ENCODE measurements at places on chromosomes 2 and 18. TPM values are rescaled to one million over a fixed set of nuclear protein-coding genes. Genes with fewer than 3 reads are reported as not detected.
A peak's percentile ranks its signal among the peaks of the same experiment; 100 is the strongest.

DNA sequence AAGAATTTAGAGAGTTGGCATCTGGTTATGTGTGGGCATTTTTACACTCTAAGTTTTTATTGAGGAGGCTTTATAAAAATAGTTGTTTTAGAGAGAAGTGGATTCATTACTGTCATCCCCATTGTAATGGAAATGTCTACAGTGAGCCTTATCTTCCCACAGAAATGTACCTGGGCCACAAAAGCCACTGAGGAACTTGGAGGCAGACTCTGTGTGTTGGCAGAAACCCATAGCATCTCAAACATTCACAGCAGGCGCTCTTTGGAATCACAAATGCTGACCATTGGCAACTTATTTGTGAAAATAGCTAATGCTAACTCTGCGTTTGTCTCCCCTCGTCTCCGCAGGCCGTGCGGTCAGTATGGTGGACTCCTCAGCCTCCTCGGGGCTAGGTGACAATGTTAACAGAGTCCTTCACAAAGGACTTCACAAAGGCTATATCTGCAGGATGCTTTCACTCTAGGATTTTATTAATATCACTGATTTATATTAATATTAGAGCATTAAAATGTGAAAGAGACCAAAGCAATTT is 689.1 kb upstream of the POU3F3 start:
- DNase-seq = no peak

DNA sequence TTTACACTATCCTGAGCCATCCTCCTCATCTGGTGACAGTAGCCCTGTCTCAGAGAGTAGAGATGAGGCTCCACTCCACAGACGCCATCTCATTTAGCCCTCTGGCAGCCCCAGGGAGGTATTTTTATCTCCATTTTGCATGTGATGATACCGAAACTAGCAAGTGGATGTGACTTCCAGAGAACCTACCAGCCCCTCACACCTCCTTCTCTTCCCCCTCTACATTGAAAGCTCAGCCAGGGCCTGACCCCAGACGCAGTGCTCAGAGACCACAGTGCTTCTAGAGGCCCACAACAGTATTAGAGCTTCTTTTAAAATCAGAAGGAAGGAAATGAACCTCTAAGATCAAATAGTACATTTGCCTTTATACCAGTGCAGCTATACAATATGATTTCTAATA is 8.3 kb downstream of the GYPC start:
- DNase-seq = no peak

DNA sequence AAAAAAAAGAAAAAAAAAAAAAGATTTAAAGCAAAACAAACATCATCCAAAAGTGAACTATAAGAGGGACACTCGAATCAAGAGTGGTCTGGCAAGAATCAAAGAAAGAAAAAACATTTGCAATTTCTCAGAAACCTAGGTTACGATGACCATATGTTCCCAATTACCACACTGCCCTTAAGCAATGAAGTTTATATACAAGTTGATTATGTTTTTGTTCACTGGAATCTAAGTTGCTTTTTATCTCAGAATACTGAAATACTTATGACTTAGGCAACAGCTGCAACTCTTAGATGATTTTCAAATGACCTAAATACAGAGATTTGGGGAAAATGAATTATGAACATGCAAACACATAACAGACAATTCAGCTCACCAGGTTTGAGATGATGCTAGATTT is 597.1 kb upstream of the CHAC2 start:
- peak; percentile 3 for DNase-seq

GRCh38 chr2:128279009-128279408 is 39.7 kb downstream of the HS6ST1 start:
- no peak for DNase-seq

DNA sequence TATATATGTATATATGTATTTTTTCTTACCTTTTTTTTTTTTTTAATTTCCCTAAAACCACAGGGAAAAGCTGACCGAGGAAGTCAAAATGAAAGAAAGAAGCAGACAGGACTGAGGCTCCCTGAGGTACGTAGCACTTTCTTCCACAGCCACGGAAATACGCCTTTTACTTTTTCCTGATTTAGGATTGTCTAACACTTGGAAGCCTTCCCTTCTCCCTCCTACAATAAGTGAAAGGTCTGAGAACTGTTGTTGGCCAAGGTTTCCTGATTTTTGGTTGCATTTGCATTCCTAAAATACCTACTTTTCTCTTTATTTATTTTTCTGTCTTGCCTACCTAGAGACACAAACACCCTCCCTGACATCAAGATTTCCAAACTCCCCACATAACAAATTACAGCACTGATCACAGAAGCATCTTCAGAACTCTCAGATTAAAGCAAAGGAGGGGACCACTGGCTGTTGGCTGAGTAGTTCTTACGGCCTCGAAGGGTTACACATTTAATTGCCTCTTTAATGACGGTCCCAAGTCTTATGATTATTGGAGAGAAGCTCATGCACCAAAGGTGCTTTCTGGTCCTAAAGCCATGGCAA is 778.5 kb upstream of the FANCL start:
- no peak for DNase-seq

GRCh38 chr2:68169308-68169707 is 11.6 kb downstream of the PNO1 start:
- no peak for DNase-seq

DNA sequence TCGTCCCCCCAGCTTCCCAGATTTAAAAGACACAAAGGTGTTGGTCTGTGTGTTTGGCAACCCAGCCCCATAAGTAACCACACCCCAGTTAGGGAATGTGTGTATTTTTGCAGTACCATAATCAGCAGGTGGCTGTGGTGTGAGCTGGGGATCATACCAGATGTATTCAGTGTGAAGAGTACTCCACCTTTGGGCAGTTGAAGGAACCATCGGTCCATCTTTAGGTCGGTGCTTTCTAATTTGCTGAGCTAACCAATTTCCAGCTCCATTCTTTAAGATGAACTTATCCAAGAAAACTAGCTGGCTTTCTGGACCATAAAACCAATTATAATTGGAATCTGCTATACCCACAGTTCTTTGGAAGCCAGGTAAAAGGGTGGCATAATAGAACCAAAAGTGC is 3.2 kb downstream of the DSEL start:
- no peak for DNase-seq

- DNase-seq = no peak
Measured at GRCh38 chr2:195659114-195659513, 2.1 kb downstream of the SLC39A10 start.

DNA sequence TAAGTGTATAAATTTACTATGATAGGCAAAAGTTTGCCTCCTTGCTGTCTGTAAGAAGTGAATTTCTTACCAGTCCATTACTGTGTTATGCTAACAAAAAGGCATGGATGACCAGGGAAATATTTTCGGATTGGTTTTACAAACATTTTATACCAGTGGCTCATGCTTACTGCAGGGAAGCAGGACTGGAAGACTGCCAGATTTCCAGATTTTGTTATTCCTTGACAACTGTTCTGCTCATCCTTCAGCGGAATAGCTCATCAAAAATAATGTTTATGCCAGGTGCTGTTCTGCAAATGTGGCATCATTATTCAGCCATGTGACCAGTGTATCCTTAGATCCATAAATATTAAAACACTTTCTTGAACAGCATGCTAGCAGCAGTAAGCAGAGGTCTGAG is 40.4 kb upstream of the NETO1 start:
- DNase-seq = no peak

DNA sequence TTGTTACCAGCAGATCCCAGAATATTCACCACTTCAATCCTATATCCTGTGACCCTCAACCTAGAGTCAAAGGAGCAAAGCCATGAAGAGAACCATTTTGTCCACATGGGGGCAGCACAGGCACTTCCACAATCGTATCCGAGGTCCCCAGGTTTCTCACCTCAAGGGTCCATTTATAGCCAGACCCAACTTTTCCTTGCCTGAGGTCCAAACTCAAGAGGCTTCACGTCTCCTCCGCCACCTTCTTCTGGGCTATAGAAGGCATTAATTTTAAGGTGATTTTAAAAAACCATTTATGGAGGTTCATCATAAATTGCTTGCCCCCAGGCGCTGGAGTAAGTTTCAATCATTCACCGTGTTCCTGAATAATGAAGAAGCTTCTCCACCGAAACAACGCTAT is 111.6 kb upstream of the NABP1 start:
- peak; percentile 62 for DNase-seq

DNA sequence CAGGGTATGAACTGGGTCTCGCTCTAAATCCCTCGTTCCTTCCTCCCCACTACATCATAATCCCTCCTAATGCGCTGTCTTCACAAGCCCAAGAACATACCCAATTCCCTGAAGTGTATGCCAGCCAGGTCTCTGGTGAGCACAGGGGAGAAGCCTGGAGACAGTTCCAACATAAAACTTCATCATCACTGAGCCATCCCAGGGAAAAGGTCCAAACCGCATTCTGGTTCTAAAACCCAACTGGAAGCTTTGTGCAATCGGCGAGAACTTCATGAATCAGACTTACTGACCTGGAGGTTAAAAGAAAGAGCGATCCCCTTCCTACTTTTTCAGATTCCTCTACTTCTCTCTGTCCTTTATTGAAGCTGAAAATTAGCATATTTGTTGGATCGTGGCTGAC is 132.7 kb downstream of the ALPK2 start:
- no peak for DNase-seq

The SERPINB13 gene
- total RNA-seq = not detected

The ANKRD23 gene
- total RNA-seq = 1.0 TPM

The IL36A gene
- total RNA-seq = not detected

The GKN1 gene
- not detected for total RNA-seq

The TTL gene
- 53.9 TPM for total RNA-seq

Measured in LHCN-M2 (cell line).